ENCODE measurements at places on chromosomes 6 and 20. TPM values are rescaled to one million over a fixed set of nuclear protein-coding genes. Genes with fewer than 3 reads are reported as not detected.

The CDH4 gene
- 1.2 TPM for polyA plus RNA-seq

The STMN3 gene
- 11.4 TPM for polyA plus RNA-seq

The BYSL gene
- polyA plus RNA-seq: 33.3 TPM

The GRM1 gene
- polyA plus RNA-seq: not detected

The PLA2G7 gene
- polyA plus RNA-seq: 0.35 TPM

The PPP1R3D gene
- polyA plus RNA-seq: 4.6 TPM

DNA sequence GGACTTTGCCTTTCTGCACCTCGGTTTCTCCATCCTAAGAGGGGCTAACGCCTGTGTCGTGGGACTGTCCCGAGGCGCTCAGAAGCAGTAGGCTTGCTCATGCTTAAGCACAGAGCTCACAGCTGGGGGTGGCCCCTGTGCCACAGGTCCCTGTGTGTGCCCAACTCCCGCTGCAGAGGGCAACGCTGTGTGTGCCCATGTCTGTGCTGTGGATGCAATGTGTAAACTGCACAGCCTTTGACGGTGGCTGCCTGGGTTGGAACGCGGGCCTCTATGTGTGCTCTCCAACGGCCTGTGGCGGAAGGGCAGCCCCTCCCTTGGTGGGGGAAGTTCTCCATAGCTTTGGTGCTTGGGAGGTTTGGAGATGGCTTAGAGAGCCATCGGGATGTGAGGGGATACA lies 10.7 kb upstream of the GATA5 start:
- DNase-seq: no peak

DNA sequence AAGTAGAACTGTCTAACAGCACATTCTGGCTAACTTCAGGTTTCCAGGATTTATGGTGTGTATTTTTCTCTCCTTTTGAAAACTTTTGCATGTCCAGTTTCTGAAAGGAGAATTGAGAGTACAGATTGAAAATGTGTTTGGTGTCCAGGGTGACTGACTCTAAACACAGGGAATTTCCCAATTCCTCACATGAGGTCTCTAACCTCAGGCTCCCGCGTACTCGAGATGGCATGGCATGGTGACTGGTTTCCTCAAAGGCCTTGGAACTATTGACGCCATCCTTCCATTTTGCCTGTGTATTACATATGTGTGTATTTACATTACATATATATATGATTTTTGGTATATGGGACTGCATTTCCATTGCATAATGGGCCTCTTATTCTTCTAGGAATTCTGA lies 52.5 kb downstream of the PRND start:
- no peak for DNase-seq

- no peak for DNase-seq
Measured at GRCh38 chr6:27684264-27685211, 211.6 kb upstream of the ZNF184 start.

DNA sequence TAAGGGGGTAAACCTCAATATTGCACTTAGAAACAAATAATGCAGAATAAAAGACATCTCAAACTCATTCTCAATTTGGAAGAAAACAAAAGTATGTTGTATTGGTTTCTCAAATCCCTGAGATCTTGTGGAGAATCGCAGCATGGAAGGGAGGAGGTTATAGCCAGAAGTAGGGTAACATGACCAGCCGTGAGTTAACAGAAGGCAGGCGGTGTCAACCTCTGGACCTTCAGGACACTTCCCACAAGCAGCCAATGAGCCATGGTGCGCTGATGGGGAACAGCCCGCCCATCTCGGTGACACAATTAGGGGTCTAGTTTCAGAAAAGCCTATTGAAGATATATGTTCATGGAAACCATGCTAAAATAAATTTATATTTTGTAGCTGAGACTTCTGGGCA lies 98.4 kb downstream of the ALDH8A1 start:
- no peak for DNase-seq

GRCh38 chr20:59006167-59006863 lies 739 bp downstream of the CTSZ start:
- DNase-seq: no peak
